Esophagus mucosa (tissue), 1 donor: ENCODE measurements at places on chromosomes 7 and 10.
A peak's percentile ranks its signal among the peaks of the same experiment; 100 is the strongest.

GRCh38 chr7:135862586-135863340, 114.2 kb upstream of the FAM180A start:
- peak; percentile 40 for ATAC-seq

GRCh38 chr7:43686991-43687390, 42.3 kb downstream of the COA1 start:
- no peak for ATAC-seq

DNA sequence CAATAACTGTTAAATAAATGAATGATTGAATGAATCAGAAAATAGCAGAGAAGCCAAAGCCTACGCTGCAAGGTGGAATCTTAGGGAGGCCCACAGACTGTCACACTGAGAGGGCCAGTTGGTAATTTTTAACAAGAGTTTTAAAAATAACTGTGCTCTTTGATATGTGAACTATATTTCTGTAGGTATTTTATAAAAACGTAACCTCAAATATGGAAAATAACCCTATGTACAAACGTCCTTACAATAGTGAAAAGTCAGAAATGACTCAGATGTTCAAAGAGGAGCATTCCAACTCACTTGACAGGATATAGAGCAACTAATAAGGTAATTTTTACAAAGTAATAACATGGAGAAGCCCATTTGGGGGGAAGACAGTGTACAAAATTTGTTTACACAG, 18.9 kb upstream of the TMEM273 start:
- no peak for ATAC-seq

GRCh38 chr7:32871624-32872371, 19.8 kb downstream of the KBTBD2 start:
- ATAC-seq = no peak

DNA sequence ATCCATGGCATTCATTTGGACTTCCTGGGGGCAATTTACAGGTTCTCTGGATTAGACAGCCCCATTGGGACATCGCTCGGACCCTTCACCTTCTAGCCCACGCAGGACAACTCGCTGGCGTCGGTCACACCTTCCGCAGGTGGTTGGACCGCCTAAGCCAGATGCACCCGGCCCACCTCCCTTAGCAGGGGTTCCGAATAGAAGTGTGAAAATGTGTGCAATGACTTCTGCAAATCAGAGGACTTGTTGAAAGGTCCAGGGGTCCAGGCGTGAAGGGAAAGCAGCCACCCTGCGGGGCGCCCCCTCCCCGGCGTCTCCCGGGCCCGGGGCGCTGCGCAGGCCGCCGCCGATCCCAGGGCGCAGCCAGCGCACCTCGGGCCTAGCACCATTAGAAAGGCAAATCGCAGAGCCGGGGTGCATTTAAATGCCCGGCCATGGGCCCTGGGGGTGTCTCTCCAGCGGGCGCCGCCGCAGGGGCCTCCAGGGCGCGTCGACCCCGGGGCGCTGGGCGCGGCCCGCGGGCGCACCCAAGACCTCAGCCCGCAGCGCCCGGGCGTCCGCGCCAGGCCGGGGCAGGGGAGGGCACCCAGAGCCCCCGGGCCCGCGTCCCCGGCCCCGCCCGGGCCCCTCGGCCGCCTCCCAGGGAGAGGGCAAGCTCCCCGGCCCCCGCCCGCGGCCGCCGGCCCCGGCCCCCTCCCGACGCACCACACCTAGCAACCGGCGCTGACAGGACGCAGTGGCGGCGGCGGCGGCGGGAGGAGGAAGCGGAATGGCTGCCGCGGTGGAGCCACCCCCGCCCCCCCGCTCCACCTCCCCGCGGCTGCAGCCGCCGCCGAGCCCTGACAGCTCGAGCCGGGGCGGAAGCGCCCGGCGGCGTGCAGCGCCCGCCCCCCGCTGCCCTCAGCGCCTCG, 1.2 kb downstream of the JAZF1 start:
- peak; percentile 77 for ATAC-seq

- ATAC-seq = no peak
These were observed 490.9 kb downstream of the REEP3 start for GRCh38 chr10:64011912-64012714.

- ATAC-seq = no peak
These were observed 94.8 kb upstream of the SORCS3 start for GRCh38 chr10:104546336-104546735.
